ENCODE measurements at places on chromosomes 5 and 9. TPM values are rescaled to one million over a fixed set of nuclear protein-coding genes. Genes with fewer than 3 reads are reported as not detected.

TMC1 gene
- total RNA-seq, result not detected

RPS14 gene
- total RNA-seq, result 2,593 TPM

COL23A1 gene
- not detected for total RNA-seq

MEIKIN gene
- total RNA-seq, result not detected

ANXA1 gene
- 28.6 TPM for total RNA-seq
